ENCODE measurements at places on chromosomes 12 and 14. TPM values are rescaled to one million over a fixed set of nuclear protein-coding genes. Genes with fewer than 3 reads are reported as not detected.
A peak's percentile ranks its signal among the peaks of the same experiment; 100 is the strongest.

FOXA1 gene
- not detected for total RNA-seq

KLRK1 gene
- total RNA-seq: not detected

GRCh38 chr14:48937541-48938195 lies 648.5 kb downstream of the RPS29 start:
- DNase-seq: no peak
- no peak overlapping the region for H3K4me3 ChIP-seq
- no peaks in the 10 kb centered on the region for H3K27me3 ChIP-seq
- H3K27ac ChIP-seq: no peak overlapping the region

DNA sequence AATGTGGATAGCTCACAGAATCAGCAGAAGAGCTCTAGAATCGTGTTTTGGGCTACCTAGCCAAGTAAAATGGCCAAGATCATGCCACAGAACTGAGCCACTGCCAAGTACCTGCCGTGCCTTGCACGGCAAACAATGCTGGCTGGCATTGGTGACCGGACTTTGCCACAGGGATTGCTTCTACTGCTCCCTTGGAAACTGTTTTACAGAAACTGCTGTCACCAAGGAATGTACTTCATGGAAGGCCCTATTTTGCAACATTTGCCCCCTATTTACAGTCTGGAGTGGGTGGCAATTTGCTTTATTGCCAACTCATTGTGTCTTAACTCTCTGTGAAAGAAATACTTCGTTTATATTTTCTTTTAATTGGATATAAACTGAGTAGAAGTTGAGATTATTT lies 49.0 kb downstream of the BORCS5 start:
- H3K27me3 ChIP-seq: no peaks in the 10 kb centered on the region
- no peak for DNase-seq
- peaks cover 3% of the 10 kb centered on the region for H3K4me1 ChIP-seq

DNA sequence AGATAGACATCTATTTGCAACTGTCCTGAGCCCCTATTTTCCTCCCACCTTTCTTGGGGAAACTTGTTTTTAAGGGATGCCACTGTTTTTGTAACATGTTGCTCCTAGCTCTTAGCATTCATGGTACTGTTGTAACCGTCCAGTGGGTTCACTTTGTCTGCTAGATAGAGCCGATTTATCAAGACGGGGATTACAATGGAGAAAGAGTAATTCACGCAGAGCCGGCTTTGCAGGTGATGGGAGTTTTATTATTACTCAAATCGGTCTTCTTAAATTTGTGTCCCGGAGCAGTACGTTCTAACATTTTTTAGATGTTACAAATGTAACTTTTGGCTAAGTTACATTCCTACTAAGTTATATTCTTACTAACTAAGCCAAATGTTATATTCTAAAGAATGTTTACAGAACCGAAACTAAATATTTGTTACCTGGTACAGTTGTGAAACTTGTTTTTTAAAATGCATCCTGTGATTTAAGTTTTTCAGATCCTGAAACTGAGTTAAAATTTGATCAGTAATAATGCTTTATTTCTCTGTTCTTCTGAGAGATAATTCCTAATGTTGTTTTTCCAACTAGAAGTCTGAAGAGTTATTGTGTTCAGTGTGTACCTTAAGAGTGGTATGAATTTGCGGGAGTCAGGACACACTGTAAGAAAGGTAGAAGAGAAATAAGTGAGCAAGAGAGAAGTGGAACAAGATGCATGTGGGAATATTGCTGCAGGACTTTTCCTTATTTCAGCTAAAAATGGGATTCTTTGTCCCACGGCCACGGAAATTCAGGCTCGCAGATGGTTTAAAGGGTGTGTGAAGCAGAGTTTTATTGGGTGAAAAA lies 20.6 kb upstream of the CLEC2D start:
- peak overlapping the region; percentile 63 for H3K27ac ChIP-seq
- no peaks in the 10 kb centered on the region for H3K27me3 ChIP-seq
- H3K36me3 ChIP-seq: peaks cover 3% of the 10 kb centered on the region
- no peak for DNase-seq
- peaks cover 3% of the 10 kb centered on the region for H3K4me1 ChIP-seq

- H3K4me1 ChIP-seq: no peaks in the 10 kb centered on the region
- no peak overlapping the region for H3K4me3 ChIP-seq
- no peaks in the 10 kb centered on the region for H3K36me3 ChIP-seq
- H3K27ac ChIP-seq: no peak overlapping the region
Observed at GRCh38 chr12:52828591-52829021, 5.5 kb downstream of the KRT79 start.

GRCh38 chr12:110798461-110798860 lies 48.3 kb upstream of the CCDC63 start:
- no peak overlapping the region for H3K4me3 ChIP-seq
- H3K27ac ChIP-seq: no peak overlapping the region
- H3K27me3 ChIP-seq: no peaks in the 10 kb centered on the region
- H3K4me1 ChIP-seq: no peaks in the 10 kb centered on the region

GRCh38 chr12:6390084-6390799 lies 6.3 kb downstream of the LTBR start:
- H3K27ac ChIP-seq: peak overlapping the region; percentile 10
- H3K4me3 ChIP-seq: no peak overlapping the region
- H3K36me3 ChIP-seq: peaks cover 58% of the 10 kb centered on the region

GRCh38 chr12:117874842-117875434 lies 93.9 kb downstream of the KSR2 start:
- no peaks in the 10 kb centered on the region for H3K27me3 ChIP-seq
- H3K4me1 ChIP-seq: no peaks in the 10 kb centered on the region
- no peak overlapping the region for H3K4me3 ChIP-seq
- no peaks in the 10 kb centered on the region for H3K36me3 ChIP-seq
- no peak overlapping the region for H3K27ac ChIP-seq

Data from ascending aorta (tissue), 2 donors.